ENCODE measurements at places on chromosomes 6 and 20. TPM values are rescaled to one million over a fixed set of nuclear protein-coding genes. Genes with fewer than 3 reads are reported as not detected.

DNA sequence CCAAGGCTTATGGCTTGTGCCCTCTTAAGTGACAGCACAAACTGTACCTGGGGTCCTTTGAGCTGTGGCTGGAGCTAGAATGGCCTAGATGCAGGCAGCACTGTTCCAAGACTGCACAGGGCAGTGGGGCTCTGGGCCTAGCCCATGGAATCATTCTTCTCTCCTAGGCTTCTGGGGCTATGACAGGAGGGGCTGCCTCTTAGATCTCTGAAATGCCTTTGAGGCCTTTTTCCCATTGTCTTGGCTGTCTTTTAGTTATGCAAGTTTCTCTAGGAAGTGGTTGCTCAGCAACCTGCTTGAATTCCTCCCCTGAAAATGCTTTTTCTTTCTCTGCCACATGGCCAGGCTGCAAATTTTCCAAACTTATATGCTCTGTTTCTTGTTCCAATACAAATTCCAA, 183.4 kb downstream of the WDR27 start:
- no peak overlapping the region for H3K4me3 ChIP-seq
- H3K27ac ChIP-seq: no peak overlapping the region
- no peaks in the 10 kb centered on the region for H3K4me1 ChIP-seq
- H3K36me3 ChIP-seq: no peaks in the 10 kb centered on the region
- no peaks in the 10 kb centered on the region for H3K27me3 ChIP-seq
- DNase-seq: no peak

Gene BPIFA1
- total RNA-seq: not detected

Gene WRNIP1
- 80.2 TPM for total RNA-seq

Gene HTR1E
- not detected for total RNA-seq

Gene CST2
- not detected for total RNA-seq
